ENCODE measurements at places on chromosomes 3 and 15.

GRCh38 chr3:184472723-184473428 is 88.7 kb upstream of the EPHB3 start:
- peak; percentile 66 for DNase-seq

DNA sequence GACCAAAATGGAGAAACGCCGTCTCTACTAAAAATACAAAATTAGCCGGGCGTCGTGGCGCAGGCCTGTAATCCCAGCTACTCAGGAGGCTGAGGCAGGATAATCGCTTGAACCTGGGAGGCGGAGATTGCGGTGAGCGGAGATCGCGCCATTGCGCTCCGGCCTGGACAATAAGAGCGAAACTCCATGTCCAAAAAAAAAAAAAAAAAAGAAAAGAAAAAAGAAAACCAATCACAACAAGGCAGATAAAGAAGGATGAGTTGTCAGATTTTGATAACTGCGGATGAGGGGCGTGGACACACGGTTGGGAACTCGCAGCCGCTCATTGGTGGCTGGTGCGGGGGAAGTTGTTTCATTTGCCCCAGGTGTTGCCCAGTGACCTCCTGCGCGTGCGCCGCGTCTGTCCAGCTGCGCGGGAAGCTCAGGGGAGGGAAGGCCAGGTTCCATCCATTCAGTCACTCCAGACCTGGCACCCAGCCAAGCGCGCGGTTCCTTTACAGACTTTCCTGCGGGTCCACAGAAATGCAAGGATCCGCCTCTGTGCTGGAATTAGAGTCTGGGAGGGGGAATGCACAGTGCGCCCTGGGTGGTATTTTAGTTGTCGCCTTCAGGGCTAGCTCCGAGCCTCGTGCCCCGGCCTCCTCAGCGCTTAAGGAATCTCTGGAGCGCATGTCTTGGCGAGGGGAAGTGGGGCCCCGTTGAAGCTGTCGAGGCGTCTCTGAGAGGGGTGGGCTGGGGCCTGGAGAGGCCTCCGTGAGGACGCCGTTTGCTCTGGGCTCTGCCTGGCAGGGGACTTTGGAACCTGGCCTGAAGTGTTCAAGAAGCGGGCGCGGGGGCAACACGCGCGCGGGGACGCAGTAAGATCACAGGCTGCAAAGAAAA is 708 bp upstream of the GCHFR start:
- peak; percentile 71 for DNase-seq

DNA sequence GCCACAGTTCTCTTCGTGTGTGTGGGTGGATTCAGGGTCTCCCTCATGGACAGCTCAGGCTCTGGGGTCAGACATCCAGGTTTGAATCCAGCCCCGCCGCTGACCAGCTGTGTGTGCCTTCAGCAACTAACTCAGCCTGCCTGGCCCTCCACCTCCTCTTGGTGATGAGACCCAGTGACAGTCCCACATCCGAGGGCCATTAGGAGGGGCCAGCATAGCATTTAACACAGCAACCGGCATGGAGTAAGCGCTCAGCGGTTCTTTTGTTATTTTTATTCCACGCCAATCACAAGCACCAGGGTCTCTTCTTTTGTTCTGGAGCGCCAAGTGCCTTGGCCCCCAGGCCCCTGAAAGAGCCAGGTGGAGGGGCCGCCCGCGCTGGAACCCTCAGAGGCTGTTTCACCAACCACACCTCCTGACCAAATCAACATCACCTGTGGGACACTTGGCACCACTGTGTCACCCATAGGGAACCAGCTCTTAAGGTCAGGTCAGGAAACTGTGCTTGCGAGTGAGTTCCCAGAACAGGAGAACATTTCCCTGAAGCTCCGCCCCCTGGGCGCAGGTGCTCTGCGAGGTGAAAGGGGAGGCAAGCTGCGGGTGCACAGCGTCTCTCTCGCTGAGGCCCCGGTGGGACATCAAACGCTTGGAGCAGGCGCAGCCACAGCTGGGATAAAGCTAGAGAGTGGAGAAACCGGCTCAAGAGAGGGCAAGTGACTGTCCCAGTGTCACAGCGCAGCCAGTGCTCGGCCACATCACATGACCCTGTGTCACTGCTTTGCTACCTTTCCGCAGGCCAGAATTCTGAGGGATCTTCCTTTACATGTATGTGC is 311.3 kb downstream of the UACA start:
- no peak for DNase-seq

- no peak for DNase-seq
These were observed 41.4 kb downstream of the CHSY1 start for GRCh38 chr15:101210466-101210865.

GRCh38 chr3:111784001-111784400 is 75.1 kb upstream of the PHLDB2 start:
- DNase-seq, result no peak

GRCh38 chr3:11607816-11608215 is 35.9 kb downstream of the VGLL4 start:
- no peak for DNase-seq

GRCh38 chr3:108302570-108302969 is 6.2 kb downstream of the HHLA2 start:
- no peak for DNase-seq

- no peak for DNase-seq
These were observed 179.6 kb downstream of the NSMCE3 start for GRCh38 chr15:29089731-29090616.

- peak; percentile 65 for DNase-seq
These were observed 38.8 kb downstream of the TM2D3 start for GRCh38 chr15:101613130-101614000.

DNA sequence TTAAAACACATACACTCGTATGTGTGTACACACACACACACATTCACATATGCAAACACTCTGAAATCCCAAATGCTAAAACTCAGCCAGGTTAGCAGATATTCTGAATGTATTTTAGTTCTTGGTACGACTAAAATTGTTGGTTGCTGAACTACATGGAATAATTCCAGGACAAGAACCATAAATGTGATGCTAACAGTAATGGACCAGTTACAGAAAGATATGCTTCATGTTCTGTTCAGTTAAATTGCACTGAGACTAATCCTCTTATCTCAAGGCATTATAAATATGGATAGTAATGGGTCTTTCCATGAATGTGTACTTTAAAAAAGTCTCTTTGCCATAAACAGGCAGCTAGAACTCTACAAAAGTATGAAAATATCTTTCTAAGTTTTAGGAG is 113.3 kb downstream of the FRMD4B start:
- DNase-seq, result no peak

GRCh38 chr3:114743746-114744485 is 403.2 kb downstream of the ZBTB20 start:
- DNase-seq, result no peak

GRCh38 chr15:81948222-81948621 is 97.6 kb downstream of the MEX3B start:
- no peak for DNase-seq

GRCh38 chr3:142884531-142884930 is 4.4 kb downstream of the PCOLCE2 start:
- DNase-seq, result no peak

- no peak for DNase-seq
These were observed 17.7 kb upstream of the GK5 start for GRCh38 chr3:142243134-142243533.

DNA sequence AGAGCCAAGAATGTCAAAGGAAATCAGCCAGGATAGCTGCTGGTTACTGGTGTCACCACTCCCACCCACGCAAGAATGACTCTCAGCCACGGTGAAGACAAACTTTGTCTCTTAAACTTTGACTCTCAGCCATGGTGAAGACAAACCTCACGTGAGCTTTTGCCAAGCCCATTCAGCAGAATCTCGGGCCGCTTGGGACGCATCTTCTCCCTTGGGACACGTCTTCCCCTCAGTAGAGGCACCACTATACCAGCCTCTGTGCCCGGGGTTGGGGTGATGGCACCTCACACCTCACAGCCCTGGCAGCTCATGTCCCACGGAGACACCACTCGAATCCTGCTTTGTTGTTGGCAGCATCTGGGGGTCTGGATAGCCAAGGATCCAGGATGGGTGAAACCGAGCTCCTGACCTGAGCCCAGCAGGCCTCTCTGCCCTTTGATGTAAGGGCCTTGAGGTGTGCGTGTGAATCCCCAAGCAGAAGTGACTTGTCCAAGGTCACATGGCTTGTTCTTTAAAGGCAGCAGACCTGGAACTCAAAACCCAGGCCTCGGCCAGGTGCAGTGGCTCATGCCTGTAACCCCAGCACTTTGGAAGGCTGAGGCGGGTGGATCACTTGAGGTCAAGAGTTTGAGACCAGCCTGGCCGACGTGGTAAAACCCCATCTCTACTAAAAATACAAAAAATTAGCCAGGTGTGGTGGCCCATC is 21.8 kb downstream of the RBPMS2 start:
- DNase-seq, result no peak

GRCh38 chr3:54347933-54348332 is 225.6 kb downstream of the CACNA2D3 start:
- DNase-seq, result no peak

- no peak for DNase-seq
These were observed at the start of gene CD96 for GRCh38 chr3:111541911-111542483. CD96 (plus strand) TSS chr3:111542197; CDS start chr3:111542249, 52 bp downstream.

- DNase-seq, result no peak
These were observed 80.1 kb upstream of the GBE1 start for GRCh38 chr3:81841540-81841939.

GRCh38 chr3:181974198-181974597 is 262.5 kb downstream of the SOX2 start:
- DNase-seq, result no peak

- no peak for DNase-seq
These were observed 43.5 kb downstream of the KY start for GRCh38 chr3:134607054-134608022.

DNA sequence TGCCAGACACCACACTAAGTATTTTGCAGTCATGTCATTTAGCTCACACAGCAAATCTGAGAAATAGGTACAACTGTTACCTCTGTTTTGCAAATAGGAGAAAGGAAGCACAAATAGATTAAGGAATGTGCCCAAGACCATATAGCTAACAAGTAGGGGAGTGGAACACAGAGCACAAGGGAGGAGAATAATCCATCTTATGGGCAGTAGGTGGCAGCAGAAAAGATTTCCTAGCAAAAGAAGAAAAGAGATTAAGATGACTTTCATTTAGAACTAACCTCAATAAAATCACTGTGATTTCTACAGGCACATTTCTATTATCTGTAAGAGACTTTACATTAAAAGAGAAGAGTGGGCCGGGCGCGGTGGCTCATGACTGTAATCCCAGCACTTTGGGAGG is 49.1 kb downstream of the NR1I2 start:
- DNase-seq, result no peak

- DNase-seq, result no peak
These were observed 37.3 kb downstream of the FSD2 start for GRCh38 chr15:82768414-82769054.

- no peak for DNase-seq
These were observed 168.2 kb upstream of the GPR149 start for GRCh38 chr3:154598166-154598565.

GRCh38 chr3:66572938-66573710 is 72.3 kb upstream of the LRIG1 start:
- DNase-seq, result no peak

DNA sequence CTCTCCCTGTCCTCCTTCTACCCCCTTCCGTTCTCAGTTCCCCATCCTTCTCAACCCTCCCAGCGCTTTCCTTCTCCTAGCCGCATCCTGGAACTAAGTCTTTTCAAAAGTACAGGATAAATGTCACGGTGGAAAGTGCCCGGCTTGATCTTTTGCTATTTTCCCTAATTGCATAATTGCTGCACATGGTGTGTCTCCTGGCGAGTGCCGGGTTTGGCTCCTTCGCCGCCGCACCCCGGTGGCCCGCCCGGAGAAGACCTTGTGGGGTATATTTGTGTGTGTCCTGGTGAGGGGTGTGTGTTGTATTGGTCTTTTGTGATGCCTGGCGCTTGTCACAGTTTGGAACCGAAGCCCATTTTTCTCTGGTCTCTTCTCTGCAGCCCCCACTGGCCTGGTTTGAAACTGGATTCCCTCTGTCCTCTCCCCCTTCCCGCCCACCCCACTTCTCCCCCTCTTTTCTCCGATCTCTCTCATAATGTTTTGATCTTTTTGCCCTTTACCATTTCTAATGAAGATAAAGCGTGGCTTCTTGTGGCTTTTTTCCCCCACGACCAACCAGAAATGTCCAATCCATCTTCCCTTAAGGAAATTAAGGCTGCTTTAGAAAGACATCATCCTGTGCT is 692 bp downstream of the UBE2E2 start:
- no peak for DNase-seq

DNA sequence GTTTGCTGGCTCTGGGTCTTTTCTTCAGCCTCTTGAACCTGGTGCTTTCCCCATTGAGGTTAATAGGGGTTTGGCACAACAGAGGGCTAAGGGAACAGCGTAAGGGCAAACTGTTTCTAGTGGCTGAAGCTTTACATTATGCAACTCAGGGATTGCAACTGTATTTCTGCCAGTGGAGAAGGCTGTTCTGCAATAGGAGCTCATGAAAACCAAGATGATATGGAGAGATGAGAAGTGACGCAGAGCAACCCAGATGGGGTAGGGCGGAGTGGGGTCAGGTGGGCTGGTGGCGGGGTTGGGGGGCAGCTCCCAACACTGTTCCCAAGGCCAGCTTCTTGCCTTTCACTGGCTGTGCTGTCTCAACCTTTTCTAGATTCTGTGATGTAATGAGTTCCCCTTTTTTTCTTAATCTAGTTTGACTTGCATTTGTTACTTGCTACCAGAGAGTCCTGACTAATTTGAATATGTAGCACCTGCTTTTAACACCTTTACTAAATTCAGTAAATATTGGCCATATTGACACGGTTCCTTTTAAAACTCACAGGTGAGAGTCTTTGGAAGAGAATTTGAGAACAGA is 7.2 kb downstream of the GXYLT2 start:
- DNase-seq, result no peak

DNA sequence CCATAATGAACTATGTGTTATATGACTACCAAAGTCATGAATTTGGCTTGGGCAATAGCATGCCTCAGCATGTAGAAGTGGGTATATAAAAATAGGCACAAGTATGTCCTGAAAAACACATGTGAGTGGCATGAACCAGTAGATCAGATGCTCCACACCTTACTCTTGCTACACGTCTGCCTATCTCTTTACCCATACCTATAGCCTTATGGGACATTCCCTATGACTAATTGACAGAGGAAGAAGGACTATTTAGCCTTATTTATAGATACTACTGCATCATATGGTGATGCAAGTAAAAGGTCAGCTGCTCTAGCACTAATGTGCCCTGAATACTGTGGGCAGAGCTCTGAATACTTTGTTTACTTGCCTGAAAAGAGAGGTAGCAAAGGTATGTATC is 81.0 kb upstream of the ZPLD1 start:
- no peak for DNase-seq

GRCh38 chr15:70362886-70363285 is 265.2 kb upstream of the TLE3 start:
- DNase-seq, result no peak

- DNase-seq, result no peak
These were observed 22.9 kb downstream of the CHDH start for GRCh38 chr3:53823026-53823955.

- no peak for DNase-seq
These were observed 93.2 kb upstream of the CCDC80 start for GRCh38 chr3:112734171-112734570.

GRCh38 chr15:85624291-85624801 is 170.4 kb downstream of the KLHL25 start:
- DNase-seq, result no peak

- DNase-seq, result no peak
These were observed 307.8 kb upstream of the TPRG1 start for GRCh38 chr3:188863999-188864406.

Data from uterus (tissue), 4 donors.